ENCODE measurements at places on chromosomes 12 and 14. TPM values are rescaled to one million over a fixed set of nuclear protein-coding genes. Genes with fewer than 3 reads are reported as not detected.

- no peak for DNase-seq
Observed at GRCh38 chr12:77760271-77761025, 70.2 kb upstream of the NAV3 start.

GRCh38 chr14:95413289-95414215 is 93.8 kb upstream of the CLMN start:
- DNase-seq = no peak

TMPRSS12 gene
- not detected for total RNA-seq

GRCh38 chr14:98415766-98416165 is 856.2 kb downstream of the BCL11B start:
- no peak for DNase-seq

- no peak for DNase-seq
Observed at GRCh38 chr12:120362516-120363273, 6.3 kb downstream of the MSI1 start.

DNA sequence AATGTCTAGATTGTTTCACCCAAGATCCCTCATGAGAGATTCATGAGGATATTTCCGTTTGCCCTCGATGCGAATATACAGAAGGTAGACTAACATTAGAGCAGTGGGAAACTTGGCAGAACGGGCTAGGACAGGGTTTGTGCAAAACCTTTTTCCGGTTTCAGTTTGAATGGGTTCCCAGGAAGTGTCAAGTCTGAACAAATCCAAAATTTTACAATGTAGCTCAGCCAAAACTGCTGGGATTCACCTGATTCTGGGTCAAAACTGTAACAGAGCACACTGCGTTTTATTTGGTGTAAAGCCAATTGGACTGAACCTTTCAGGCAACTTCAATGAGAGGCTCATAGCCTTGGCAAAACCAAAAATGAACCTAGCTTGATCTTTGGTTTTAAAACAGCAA is 337.8 kb upstream of the DIO2 start:
- DNase-seq = no peak

DNA sequence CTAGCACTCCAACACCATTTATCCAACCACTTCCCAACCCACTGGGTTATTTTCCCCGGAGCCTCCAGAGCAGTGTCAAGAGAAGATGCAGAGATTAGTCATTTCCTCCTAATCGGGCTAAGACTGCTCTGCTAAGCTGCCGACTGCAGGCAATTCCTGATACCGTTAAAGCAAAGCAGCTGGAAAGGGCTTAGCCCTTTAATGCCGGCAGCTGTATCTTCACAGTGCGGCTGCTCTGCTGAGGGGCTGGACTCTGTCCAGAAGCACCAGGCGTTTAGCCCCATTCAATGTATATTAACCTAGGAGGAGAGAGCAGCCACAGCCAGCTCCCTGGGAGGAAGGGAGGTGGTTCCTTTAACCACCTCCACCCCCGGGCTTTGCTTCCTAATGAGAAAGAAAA is 11.1 kb downstream of the AQP6 start:
- peak; percentile 85 for DNase-seq

- no peak for DNase-seq
Observed at GRCh38 chr14:98984719-98985041, 287.3 kb downstream of the BCL11B start.

LPAR5 gene
- not detected for total RNA-seq

GRCh38 chr12:72989458-72989947 is 717.3 kb downstream of the TRHDE start:
- DNase-seq = no peak

DNA sequence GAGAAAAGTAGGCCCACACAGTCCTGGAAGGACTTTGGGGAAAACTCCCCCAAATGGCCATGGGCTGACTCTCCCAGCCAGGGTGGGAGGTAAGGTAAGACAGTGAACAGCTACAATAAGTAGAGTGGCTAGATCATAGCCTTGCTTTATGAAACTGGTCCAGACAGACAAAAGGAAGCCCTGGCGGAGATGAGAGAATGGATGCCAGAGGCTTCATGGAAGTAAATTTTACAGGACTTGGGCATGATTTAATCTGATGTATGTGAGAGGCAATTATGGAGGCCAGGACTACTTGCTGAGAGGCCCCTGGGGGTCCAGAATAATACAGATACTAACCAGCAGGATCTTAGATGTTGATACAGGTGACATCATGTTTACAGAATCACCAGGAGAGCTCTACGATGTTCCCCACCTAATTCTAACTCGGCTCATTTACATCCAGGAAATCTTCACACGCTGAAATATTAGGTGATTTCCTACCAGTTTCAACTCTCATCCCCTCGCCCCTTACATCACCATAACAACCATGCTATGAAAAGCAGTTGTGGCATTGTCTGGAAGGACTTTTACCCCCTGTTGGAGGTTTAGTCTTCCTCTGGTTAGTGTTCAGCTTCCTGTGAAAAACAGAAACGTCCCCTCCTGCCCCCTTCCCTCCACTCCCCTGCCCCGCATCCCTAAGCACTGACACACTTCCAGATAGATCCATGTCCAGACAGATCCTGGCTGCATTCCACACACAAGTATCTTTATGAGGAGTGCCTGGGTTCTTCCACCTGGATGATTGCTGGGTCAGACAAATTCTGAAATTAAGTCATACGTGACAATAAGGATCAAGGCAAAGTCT is 39.5 kb upstream of the NT5DC3 start:
- no peak for DNase-seq

- DNase-seq = peak; percentile 4
Observed at GRCh38 chr12:138898-139534, 72.4 kb downstream of the IQSEC3 start.

DNA sequence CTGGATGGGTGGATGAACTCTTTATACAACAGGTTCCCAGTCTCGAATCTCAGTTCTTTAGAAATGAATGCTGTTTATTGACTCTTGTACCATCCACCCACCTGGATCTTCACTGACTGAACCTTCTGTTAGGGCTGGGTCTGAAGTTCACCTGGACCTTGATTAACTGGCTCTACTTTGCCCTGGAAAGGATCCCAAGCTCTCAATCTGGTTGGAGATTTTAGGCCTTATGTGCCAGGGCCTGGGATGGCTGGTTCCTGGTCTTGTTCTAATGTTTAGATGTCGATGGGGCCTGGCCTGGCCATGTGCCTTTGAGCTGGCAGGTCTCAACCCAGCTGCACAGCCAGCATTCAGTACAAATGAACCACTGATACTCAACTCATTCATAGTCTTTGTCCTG is 76.5 kb upstream of the MED13L start:
- no peak for DNase-seq

DNA sequence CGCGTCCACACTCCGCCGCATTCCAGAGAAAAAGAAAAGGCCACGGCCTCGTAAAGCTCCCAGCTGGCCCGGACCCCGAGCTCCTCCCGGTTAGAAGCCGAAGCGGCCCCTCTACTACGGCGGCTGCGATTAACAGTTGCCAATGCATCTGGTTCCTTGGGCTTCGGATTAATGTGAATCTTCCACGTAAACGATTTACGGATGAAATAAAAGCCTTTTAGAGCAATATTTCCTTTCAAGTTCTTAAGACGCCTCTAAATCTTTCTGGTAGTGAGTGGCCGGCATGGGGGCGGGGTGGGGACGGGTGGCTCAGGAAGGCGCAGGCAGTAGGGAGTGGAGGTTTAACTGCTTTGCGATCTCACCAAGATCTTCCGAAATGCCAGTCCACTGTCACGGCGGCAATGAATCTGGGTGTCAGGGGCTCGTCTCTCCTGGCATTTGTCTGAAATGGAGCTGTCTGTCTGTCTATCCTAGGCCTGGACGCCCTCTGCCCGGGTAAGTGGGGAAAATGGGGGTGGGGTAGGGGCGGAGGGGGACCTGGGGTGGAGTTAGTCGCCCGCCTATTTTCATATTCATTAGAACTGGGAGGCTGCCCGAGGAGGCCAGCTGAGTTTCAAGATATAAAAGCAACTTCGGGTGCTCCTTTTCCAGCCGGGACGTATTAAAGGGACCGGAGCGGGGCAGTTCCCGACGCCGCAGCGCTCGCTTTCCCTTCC is 413 bp upstream of the ALX1 start:
- DNase-seq = no peak

- DNase-seq = peak; percentile 61
Observed at GRCh38 chr14:24430682-24431568, 1.2 kb downstream of the KHNYN start.

GRCh38 chr12:70507442-70507841 is 129.8 kb downstream of the PTPRB start:
- DNase-seq = peak; percentile 72

GRCh38 chr12:90226211-90226610 is 517.6 kb upstream of the ATP2B1 start:
- no peak for DNase-seq

LRP1-AS gene
- not detected for total RNA-seq

GRCh38 chr12:131021154-131021541 is 67.4 kb downstream of the ADGRD1 start:
- DNase-seq = no peak

MMP19 gene
- 7.1 TPM for total RNA-seq

CCDC177 gene
- total RNA-seq = not detected

GRCh38 chr12:98745578-98746391 is 100.7 kb downstream of the APAF1 start:
- DNase-seq = no peak

DNA sequence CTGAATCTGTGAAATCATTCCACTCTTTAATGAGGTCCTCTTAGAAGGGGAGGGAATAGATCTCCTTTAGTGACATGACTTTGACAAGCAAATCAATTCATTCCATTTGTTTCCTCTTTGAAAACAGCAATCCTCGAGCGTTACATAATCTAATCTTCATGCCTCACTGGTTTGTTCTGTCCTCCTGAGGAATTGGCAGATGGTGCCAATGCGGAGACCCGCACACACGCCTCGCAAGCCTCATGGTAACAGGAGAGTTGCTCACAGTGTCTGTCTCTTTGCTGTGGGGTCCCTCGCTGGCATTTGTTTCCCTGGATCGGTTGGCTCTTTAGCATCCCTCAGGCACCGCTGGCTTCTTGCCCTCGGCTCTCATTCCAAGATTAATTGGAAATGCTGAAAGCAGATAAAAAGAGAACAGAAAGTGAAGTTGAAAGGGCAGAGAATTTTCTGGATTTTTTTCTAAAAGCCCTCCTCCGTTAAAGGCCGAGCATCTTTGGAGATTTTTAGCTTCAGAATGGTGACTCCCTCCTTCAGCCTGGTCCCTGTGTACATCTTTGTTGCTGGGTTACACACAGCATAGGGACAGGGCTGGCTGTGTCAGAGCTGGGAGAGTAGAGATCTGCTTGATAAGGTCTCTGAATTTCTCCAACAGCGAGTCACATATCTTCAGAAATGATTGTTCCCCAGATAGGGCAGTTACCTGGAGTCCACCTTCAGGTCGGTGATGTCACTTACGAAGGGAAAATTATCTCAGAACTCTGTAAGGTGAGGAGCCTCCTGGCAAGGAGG is 10.1 kb upstream of the CABP1 start:
- no peak for DNase-seq

SIRT4 gene
- total RNA-seq = 2.5 TPM

DNA sequence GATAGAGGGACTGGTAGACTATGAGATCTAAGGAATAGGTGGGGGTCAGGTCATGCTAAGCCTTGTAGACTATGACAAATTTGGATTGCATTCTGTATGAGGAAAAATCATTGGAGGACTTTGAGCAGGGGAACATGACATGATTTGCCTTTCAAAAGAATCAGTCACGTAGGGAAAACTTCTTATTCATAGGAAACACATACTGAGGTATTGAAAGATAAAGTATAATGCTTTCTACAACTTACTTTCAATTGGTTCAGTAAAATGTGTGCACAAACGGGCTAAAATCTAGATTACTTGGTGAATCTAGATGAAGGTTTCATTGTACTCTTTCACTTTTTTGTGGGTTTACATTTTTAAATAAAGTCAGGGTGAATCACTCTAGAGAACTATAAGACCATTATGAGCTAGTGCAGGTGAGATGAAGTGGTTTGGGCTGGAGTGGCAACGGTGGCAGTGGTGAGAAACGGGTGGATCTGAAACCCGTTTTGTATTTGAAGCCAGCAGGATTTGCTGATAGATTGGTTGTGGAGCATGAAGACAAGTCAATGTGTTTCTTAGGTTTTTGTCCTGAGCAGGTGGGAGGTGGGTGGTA is 6.7 kb downstream of the BBS10 start:
- peak; percentile 74 for DNase-seq

GRCh38 chr12:43338848-43339526 is 213.0 kb downstream of the ADAMTS20 start:
- DNase-seq = peak; percentile 77

DNA sequence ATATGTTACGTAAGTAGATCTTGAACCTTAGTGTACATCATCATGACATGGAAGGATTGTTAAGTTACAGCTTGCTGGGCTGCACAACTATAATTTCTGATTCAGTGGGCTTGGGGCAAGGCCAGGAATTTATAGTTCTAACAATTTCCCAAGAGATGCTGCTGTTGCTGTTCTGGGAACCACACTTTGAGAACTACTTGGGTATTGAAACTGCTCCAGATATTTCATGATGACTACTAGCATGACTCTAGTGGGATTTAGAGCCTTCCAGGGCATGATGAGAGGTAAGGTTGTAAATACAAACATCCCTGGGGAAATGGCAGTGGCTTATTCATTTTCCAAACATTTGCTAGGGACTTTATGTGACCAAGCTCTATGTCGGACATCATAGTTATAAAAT is 904.8 kb upstream of the SEL1L start:
- no peak for DNase-seq

- peak; percentile 31 for DNase-seq
Observed at GRCh38 chr12:71664411-71665089, 449 bp downstream of the THAP2 start.

GRCh38 chr12:89782807-89783206 is 74.2 kb upstream of the ATP2B1 start:
- DNase-seq = peak; percentile 59

DAO gene
- not detected for total RNA-seq

GRCh38 chr12:119621878-119622277 is 28.3 kb downstream of the TMEM233 start:
- DNase-seq = no peak

DNA sequence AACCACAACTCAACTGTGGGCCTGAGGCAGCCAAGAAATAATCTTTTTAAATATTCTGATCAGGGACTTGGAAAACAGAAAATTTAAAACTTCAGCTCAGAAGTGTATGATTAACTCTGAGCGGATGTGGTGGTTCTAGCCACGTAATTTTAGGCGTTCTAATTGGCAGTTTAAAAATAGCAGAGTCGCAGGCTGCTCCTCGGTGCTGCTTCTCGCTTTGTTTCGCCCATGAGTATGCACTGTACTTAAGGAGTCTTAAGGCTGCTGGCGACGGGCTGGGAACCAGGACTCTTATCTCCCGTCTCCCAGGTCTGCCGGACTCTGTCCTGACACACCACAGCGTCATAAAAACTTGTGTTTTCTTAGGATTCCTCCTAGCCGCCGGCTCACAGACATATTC is 113.4 kb upstream of the PELI2 start:
- peak; percentile 91 for DNase-seq

GRCh38 chr12:84159260-84159659 is 753.3 kb downstream of the SLC6A15 start:
- DNase-seq = peak; percentile 69

GRCh38 chr12:13075118-13075480 is 28.4 kb downstream of the GSG1 start:
- no peak for DNase-seq

GALNT4 gene
- total RNA-seq = 10.8 TPM

SLC2A14 gene
- 0.17 TPM for total RNA-seq

SMOC1 gene
- total RNA-seq = not detected

PPFIA2 gene
- 2.1 TPM for total RNA-seq

VDR gene
- total RNA-seq = 9.8 TPM

Measured in fibroblast of lung (primary cell).